Suppressor macrophage treated with lipopolysaccharide for 1 hour (primary cell): ENCODE measurements at places on chromosomes 7 and 10.

DNA sequence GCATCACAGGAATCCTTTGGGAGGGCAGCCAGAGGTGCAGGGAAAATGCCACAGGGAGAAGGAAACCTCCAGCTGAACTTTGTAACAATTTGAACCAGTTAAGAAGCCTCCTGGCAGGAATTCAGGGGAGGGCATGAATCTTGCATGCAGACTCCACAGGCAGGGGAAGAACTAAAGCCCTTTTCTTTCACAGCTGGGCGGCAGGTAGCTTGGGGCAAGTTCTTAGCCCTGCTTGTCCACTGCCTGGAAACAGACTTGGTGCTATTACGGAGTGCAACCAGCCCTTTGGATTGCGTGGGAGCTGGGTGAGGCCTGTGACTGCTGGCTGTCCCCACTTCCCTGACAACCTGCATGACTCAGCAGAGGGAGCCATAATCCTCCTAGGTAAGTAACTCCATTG is 51.7 kb upstream of the ADAM12 start:
- no peak for DNase-seq

GRCh38 chr7:7832518-7832917 is 114.1 kb upstream of the RPA3 start:
- DNase-seq: no peak

- DNase-seq: no peak
These were observed 44.2 kb downstream of the CALML3 start for GRCh38 chr10:5568984-5569383.

GRCh38 chr10:63115732-63116383 is 17.3 kb upstream of the NRBF2 start:
- DNase-seq: no peak

- no peak for DNase-seq
These were observed 194.8 kb downstream of the ABCA13 start for GRCh38 chr7:48366096-48366495.

- no peak for DNase-seq
These were observed 275.9 kb downstream of the PRPF18 start for GRCh38 chr10:13862546-13863233.

- no peak for DNase-seq
These were observed 10.8 kb upstream of the PON1 start for GRCh38 chr7:95335093-95335492.

DNA sequence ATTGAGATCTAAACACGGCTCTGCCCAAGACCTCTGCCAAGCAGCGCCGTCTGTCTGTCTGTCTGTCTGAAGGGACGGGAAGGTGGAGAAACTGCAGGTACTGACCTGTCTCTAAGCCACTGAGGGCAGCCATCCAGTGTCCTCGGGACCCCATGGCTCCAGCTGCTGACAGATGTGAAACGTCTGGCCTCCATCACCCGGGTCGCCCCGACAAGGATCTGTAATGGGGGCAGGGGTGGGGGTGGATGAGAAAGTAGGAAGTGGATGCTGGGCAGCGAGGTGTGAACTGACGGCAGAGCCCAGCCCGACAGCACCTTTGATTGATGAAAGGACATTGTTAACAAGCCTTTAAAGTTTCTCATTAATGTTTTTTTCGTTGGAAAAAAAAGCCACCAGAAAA is 193.1 kb downstream of the EBF3 start:
- DNase-seq: no peak

- no peak for DNase-seq
These were observed 1129.6 kb downstream of the SORCS3 start for GRCh38 chr10:105770524-105771212.

- no peak for DNase-seq
These were observed 194.7 kb downstream of the SNX13 start for GRCh38 chr7:17745610-17746009.

GRCh38 chr7:100763556-100764140 is 30.3 kb downstream of the ZAN start:
- no peak for DNase-seq

- DNase-seq: no peak
These were observed 205.9 kb downstream of the ARL4A start for GRCh38 chr7:12893292-12893691.

DNA sequence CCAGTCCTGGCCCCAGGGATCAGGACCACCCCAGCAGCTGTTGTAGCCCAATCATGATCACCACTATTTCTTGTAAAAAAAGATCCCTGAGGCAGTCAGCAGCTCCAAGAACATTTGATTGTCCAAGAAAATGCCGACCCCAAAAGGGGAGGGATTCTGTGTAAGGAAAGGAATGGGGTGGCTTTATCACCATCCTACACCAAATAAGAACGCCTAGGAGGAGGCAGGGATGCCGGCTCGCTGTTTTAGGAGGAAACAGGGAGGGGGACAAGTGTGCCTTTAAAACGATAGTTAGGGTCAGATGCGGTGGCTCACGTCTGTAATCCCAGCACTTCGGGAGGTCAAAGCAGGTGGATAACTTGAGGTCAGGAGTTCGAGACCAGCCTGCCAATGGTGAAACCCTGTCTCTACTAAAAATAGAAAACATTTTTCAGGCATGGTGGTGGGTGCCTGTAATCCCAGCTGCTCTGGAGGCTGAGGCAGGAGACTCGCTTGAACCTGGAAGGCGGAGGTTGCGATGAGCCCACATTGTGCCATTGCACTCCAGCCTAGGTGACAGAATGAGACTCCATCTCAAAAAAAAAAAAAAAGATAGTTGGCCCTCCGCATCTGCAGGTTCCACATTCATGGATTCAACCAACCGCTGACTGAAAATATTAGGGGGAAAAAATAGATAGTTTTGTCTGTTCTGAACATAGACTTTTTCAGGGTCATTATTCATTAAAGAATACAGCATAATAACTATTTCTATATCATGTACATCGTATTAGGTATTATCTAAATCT is 63.6 kb downstream of the PDIA4 start:
- no peak for DNase-seq

GRCh38 chr7:46494028-46494427 is 573.0 kb upstream of the IGFBP3 start:
- no peak for DNase-seq

- no peak for DNase-seq
These were observed 259.5 kb upstream of the LRRN3 start for GRCh38 chr7:110831419-110831818.

DNA sequence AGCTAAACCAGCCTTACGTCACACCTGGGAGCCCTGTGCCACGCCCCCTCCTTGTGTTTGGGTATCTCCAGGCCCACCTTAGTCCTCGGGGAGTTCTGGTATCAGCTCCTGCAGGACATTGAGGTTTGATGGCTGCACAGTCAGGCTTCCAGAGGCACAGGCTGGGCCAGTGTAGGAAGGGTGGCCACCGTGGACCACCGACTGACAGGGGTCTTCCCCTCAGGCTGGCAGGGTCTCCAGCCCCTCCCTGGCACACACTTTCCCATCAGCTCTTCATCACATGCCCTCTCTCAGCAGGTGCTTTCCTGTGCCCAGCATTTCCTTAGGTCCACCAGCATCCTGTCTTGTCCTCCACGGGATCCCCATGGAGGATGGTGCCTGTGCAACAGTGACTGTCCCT is 413.1 kb downstream of the TCERG1L start:
- DNase-seq: no peak

- DNase-seq: no peak
These were observed 13.5 kb upstream of the PCGF5 start for GRCh38 chr10:91206837-91207474.

GRCh38 chr7:137940656-137941518 is 61.0 kb downstream of the CREB3L2 start:
- DNase-seq: no peak

- no peak for DNase-seq
These were observed 240.4 kb downstream of the KIAA1217 start for GRCh38 chr10:24449321-24449740.

- no peak for DNase-seq
These were observed 25.3 kb downstream of the SORCS1 start for GRCh38 chr10:107139237-107139636.

DNA sequence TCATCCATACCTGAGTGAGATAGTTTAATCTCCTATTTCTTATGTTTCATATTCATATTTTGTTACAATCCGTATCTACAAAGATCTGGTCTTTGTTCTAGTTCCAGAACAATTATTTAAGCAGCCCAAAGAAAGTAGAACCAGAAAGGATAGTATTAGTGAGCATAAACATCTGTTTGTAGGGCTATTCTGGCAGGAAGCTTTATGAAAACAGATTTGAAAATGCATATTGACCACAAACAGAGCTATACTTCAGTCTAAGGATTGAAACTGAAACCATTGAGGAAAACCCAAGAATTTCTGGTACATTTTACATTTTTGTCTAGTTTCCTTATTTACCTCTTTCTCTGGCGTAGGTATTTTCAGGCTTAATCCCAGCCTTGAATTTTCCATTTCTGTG is 28.1 kb downstream of the LRGUK start:
- DNase-seq: no peak

- no peak for DNase-seq
These were observed 697 bp upstream of the SNX13 start for GRCh38 chr7:17940951-17941431.

DNA sequence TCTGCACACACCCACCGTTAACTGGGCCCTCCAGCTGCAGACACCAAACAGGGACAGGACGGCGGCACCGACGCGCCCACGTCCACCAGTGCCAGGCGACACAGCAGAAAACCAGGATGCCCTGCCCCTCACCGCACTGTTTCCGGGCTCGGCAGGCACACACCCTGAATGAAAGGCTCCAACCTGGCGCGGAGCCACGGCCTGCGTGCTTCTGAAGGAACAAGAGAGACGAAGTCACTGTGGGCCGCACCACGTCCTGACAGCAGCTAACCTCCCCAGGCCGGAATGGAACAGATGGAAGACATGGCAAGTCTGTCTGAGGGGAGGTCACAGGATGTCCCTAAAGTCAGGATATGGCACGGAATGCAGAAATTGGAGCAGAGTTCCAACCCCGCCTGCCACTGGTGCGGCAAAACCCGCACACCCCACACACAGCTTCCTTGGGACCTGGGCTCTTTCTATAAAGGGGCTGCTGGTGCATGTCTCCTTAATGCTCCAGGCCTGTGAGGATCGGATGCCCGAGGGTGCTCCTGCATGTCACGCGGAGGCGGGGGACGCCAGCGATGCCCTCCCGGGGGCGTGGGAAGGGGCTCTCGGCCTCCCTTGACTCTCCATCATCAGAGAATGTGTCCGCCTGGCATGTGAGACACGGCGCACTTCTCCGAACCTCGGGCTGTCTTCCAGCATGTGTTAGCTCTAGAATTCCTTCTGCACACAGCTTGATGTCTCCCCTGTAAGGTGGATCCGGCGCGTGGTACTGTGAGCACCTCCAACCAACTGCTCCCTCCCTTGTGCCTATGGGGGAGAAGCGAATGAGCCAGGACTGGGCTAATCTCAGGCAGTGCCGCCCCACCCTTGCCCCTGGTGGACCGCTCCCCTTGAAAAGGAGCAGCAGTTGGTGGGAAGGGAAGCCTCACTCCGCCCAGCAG is 3.9 kb upstream of the GPER1 start:
- DNase-seq: no peak
